Left renal cortex interstitium (tissue), 4 donors: ENCODE measurements at places on chromosomes 3 and 15. TPM values are rescaled to one million over a fixed set of nuclear protein-coding genes. Genes with fewer than 3 reads are reported as not detected.

- DNase-seq = no peak
Observed at GRCh38 chr3:89644716-89645115, 537.3 kb downstream of the EPHA3 start.

The SERPINI2 gene
- 0.46 TPM for polyA plus RNA-seq

The ANAPC13 gene
- polyA plus RNA-seq = 113 TPM

- DNase-seq = no peak
Observed at GRCh38 chr3:128366136-128366535, 100.6 kb downstream of the DNAJB8 start.

The SENP5 gene
- 17.6 TPM for polyA plus RNA-seq

The TRANK1 gene
- polyA plus RNA-seq = 6.5 TPM

DNA sequence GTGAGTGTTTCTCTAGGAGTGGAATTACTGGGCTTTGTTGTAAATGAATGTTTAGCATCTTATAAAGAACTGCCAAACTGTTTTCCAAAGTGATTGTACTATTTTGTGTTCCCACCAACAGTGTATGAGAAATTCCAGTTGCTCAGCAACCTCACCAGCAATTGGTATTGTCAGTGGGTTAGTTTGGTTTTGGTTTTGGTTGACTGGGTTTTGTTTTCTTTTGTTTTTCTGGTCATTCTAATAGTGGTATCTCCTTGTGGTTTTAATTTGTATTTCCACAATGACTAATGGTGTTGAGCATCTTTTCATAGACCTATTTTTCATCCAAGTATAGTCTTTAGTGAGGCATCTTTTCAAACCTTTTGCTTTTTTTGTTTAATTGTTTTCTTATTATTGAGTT is 27.1 kb downstream of the FILIP1L start:
- DNase-seq = no peak

The MOBP gene
- 0.20 TPM for polyA plus RNA-seq

The SUCNR1 gene
- polyA plus RNA-seq = 9.0 TPM

GRCh38 chr3:135138776-135139175 is 343.7 kb downstream of the EPHB1 start:
- DNase-seq = no peak

DNA sequence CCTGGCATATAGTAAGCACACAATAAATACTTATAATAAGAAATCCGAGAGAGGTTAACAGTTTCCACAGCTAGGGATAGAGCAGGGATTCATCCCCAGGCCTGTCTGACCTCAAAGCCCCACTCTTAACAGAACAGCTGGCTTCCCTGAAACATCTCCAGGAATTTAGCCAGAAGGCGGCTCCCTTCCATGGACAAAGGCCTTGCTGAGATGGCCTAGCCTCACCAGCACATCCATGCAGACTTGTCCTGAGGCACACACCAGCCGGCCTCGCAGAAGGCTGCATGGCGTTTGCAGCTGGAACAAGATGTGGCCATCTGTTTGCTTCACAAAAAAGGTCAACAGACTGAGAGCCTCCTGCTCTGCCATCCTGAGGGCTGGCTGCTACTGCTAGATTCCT is 245.4 kb downstream of the SLCO3A1 start:
- DNase-seq = no peak

DNA sequence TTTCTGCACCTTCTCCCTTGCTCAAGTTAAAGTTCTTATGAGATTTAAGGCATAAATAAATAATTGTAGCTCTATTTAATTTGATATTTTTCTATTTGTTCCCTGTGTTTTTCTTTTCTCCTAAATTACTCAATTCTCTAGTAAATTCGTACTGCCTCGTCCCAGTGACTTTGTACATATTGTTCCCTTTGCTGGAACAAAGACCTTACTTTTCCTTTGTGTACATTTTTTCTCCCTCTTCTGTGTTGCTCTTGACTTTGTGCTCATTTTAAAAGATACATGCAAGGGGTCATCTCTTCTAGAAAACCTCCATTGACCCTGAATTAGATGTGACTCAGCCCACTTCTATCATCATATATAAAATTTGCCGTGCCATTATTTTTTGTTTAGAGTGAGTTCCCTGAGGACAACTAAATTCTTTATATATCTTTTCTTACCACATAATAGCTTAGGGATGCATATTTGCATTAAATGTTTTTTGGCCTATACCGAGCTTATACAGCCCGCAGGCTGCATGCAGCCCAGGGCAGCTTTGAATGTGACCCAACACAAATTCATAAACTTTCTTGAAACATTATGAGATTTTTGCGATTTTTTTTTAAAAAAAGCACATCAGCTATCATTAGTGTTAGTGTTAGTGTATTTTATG is 29.6 kb downstream of the PPP4R2 start:
- no peak for DNase-seq

GRCh38 chr15:27706300-27706699 is 392.8 kb downstream of the OCA2 start:
- no peak for DNase-seq

DNA sequence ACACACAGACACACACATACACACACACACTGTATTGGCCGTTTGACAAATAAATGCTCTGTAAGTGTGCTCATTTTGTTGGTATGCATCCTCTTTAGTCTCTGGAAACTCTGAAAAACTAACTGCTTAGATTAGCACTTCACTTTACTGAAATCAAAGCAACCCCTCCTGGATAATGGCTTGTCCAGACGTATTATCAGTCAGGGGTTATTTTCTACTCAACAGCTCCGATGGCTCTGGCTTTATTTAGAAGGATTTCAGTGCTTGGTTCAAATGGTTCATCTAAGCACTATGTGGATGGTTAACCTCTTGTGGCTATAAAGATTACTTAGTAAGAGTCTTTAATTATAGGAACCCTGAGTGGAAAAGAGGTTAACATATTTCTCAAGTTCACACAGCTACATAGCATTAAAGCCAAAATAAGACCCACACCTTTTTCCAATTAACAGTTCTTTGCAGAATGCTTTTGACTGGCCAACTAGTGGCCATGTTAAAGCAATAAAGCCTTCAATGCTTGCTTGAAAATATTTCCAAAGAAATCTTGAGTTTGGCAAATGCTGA is 516.1 kb upstream of the NAALADL2 start:
- no peak for DNase-seq

DNA sequence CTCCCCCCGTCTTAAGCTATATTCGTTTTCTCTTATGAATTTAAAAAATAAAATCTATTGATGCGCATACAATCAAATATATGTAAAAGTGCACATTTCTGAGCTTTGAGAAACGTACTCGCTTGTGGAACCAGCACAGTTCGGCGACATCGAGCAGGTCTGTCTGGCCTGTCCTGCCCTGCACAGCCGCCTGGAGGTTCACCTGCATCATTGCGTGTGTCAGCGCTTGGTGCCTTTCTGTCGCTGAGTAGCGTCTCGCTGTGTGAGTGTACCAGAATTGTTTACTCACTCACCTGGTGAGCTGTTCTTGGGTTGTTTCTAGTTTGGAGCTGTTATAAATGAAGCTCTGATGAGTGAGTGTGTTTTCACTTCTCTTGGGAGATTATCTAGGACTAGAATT is 104.0 kb downstream of the VGLL4 start:
- no peak for DNase-seq

The WDR5B gene
- polyA plus RNA-seq = 11.9 TPM

GRCh38 chr3:184234224-184234623 is 4.8 kb downstream of the VWA5B2 start:
- DNase-seq = no peak

DNA sequence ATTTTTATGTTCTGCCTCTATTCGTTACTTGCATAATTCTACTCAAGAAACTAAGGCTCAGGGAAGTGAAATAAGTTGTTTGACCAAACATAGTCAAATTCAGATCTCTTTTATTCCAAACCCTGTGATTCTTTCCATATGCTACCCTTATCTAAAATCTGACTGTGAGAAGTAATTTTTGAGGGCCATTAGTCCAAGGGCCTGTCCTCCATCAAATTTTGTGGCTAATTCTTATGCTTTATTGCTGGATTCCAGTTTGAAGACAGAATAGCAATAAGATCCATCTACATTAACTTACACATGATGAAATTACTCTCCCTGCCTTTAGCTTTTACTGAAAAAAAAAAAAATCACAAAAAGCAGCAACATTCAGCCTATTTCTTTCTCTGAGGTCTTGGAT is 74.0 kb downstream of the ZIC1 start:
- DNase-seq = no peak

DNA sequence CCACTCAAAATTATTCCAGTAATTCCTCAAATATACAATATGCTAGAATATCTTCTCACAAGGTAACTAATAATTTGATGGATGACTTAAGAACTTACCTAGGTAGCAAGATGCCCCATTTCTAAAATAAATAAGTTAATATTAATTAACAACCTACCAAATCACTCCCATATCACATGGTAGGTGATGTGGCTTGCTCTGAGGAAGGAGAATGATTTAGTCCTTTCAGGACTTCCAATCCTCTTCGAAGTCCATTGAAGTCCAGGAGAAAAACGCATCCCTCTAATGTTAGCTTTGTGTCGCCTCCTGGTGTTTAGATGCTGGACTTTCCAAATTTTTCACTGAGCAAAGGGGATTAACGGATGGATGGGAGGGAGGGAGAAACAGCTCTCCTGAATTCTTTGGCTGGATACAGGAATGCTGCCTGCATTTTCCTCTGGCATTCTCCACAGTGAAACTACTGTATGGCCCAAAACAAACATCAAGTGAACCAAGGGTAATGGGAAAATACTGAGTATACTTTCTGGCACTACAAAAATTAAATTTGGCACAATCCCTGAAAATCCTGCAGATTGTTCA is 58.6 kb downstream of the PRICKLE2 start:
- no peak for DNase-seq
